ENCODE measurements at places on chromosomes 12 and 14.

- no peak for DNase-seq
Observed at GRCh38 chr14:24182110-24182882, 6.3 kb downstream of the IPO4 start.

DNA sequence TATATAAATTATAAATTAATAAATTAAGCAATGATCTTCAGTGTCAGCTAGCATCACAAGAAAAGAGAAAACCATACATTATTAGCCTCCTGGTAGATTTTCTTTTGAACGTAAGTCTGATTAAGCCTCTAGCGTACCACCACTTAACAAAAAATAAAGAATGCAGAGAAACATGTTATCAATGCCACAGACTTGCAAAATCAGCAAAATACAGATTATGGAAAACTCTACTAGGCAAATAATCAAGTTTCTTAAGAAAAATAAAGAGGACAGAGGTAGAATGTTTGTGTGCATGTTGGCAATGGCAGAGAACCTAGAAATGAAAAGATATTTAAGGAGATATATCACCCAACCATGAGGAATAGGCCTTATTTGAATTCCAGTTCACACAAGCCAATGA, 8.4 kb upstream of the SRRM4 start:
- no peak for DNase-seq

GRCh38 chr14:64614805-64615391, 65.1 kb downstream of the PPP1R36 start:
- DNase-seq: no peak

DNA sequence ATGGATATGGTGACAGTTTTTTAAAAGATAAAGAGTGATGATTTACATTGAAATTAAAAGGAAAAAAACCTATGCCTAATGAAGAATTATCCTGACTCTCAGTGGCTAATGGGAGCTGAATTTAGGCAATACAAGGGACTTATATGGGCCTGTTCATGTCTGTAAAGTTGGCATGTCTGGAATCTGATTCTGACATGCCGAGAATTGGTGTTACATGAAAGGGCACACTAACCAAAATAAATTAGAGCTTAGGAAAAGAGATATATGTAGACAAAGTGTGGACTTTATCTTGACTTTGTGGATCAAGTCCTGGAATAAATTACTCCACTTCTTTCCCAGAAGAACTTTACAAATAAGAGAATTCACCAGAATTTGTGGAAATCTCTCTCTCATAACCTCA, 1.1 kb downstream of the TDG start:
- DNase-seq: no peak

Measured in GM20000 (cell line).